Ascending aorta (tissue), 2 donors: ENCODE measurements at places on chromosomes 4 and X.

- no peak for DNase-seq
Measured at GRCh38 chrX:131366407-131366806, 77.3 kb upstream of the IGSF1 start.

- no peak for DNase-seq
Measured at GRCh38 chrX:119402588-119402987, 3.5 kb downstream of the SLC25A43 start.

DNA sequence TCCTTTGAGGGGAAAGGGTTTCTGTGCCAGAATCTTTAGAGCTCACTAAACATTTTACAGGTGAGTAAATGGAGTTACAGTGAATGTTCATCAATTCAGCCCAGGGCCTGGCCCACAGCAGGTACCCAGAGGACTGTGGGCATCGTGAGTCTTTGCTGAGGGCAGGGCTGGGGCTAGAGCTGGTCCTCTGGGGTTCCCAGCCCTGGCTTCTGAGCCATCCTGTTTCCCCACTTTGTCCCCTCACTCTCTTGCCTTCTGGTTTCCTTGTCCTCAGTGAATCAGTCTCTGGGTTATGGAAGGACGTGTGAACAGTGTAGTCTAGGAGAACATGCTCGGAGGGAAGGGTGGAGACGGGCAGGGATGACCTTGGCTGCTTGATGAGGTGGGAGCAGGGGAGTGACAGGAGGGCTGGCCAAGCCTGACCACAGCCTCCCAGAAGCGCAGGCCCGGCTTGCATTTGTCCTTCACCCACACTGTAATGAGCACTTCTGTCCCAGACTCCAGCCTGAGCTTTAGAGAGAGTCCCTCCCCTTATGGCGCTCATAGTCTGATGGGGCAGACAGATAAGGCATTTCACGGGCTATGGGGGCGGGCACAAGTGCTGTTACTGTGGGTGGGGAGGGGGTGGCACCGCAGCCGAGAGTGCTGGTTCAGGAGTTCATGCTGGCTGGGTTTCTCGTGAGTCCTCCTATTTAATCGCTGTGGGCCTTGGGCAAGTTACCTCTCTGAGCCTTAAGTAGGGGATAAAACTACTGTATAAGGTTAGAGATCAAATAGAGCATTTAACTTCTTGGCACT, 17.3 kb downstream of the TBC1D14 start:
- DNase-seq, result no peak

DNA sequence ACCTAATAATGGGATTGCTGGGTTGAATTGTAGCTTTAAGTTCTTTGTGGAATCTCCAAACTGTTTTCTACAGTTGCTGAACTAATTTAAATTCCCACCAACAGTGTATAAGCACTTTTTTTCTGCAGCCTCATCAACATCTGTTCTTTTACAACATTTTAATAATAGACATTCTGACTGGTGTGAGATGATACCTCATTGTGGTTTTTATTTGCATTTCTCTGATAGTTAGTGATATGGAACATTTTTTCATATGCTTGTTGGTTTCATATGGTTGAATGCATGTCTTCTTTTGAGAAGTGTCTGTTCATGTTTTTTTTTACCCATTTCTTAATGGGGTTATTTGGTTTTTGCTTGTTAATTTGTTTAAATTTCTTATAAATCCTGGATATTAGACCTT, 1718.9 kb downstream of the C4orf33 start:
- DNase-seq, result no peak

GRCh38 chr4:174157106-174157607, 126.3 kb downstream of the FBXO8 start:
- no peak for DNase-seq

- no peak for DNase-seq
Measured at GRCh38 chrX:40975951-40976350, 109.3 kb upstream of the USP9X start.
